ENCODE measurements at places on chromosomes 7 and 10. TPM values are rescaled to one million over a fixed set of nuclear protein-coding genes. Genes with fewer than 3 reads are reported as not detected.

DNA sequence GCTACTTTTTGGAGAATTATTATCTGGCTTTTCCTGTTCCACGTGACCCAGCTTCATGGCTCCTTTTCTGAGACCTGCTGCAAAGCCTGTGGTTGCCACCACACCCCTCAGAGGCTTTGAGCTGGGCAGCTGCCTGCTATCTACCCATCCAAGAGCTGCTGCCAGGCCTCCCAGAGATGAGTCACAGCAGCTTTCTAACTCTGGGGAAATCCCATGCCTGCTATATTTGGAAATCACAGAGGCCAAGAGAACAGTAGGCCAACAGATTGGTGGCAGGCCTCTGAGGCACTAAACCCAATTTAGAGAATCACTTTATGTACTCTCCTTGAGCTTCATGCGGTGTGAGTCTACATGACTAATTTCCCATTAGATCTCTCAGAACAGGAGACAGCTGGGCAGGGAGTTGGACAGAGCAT is 35.2 kb downstream of the SGCE start:
- DNase-seq, result peak; percentile 75

DNA sequence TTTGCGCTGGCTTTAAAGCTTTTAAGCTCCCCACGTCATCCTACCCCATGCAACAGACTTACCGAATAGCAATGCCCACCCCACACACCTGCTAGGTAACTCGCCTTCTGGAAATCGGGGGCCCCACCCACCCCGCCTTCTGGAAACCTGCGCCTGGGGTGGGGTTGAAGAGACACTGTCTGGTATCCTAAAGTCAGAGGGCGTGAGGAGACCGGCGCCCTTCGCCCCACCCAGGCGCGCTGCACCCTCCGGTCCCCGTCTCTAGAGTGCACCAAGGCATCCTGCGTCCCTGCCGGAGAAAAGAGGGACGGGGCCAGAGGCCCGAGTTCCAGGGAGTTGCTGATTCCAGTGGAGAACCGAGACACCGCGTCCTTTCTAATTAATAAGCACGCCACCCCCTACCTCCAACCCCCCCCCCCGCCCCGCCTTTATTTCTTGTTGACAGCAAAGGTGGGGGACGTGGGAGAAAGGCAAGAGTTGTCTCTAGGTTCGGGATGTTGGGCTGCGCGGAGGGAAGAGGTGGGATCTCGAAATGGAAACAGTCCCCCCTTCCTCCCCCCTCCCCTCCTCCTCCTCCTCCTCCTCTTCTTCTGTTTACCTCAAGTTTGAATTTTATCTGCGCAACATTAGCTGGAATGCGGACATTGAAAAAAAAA is 220.9 kb upstream of the MKLN1 start:
- DNase-seq, result peak; percentile 86

DNA sequence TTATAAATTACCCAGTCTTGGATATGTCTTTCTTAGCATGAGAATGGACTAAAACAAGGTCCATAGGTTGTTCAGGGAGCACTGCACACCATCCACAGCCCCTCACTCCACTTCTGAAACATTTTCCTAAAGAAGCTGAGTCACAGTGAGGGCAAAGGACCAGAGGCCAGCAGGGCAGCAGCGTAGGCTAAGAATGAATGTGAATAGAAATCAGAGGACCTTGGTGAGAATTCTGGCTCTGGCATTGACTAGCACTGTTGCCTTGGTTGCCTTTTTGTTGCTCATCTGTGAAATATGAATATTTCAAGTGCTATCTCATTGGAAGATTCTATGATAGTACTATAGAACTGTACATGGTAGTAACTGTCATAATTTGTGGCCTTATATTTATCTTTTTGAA is 41.7 kb upstream of the TOMM7 start:
- DNase-seq, result no peak

DNA sequence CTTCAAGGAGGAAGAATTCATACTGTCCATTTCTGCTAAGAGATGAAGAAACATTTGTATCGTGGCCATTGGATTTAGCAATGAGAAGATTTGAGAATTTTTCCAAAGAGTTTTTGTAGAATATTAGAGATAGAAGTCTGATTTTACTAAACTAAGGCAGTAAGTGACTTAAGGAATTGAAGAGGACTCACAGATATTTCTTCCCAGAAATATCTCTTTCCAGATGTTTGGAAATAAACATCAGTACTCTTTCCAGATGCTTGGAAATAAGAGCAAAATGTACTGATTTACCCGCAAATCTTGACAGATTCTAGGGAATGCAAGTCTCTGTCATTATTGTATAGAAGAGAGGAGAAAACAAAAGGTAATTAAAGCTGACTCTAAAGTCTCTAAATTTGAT is 91.3 kb downstream of the IMMP2L start:
- DNase-seq, result no peak

DNA sequence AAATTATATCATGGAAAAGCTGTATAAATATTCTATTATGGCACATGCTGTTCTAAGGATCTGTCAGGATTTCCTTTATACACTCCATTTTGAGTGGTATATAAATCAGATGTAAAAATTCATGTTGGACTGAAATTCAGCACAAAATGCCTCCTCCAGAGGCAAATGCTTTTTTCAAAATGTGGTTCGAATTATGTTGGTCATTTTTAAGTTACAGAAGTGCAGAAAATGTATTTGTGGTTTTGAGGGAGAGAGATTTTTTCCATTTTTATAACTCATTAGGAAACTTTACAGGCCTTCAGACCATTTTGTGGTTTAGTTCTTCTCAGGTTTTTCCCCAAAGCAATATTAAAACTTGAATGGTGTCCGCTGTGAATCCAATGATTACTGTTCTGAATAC is 2.9 kb downstream of the PPP1R3A start:
- no peak for DNase-seq

- no peak for DNase-seq
These were observed 9.7 kb downstream of the GPR26 start for GRCh38 chr10:123675811-123676210.

ABCB4 gene
- total RNA-seq, result 1.6 TPM

GRCh38 chr10:78774614-78774998 is 294.2 kb upstream of the ZMIZ1 start:
- DNase-seq, result no peak

GRCh38 chr10:106957823-106958588 is 206.5 kb downstream of the SORCS1 start:
- no peak for DNase-seq

GRCh38 chr10:49441488-49442476 is 45.9 kb upstream of the DRGX start:
- no peak for DNase-seq

DNA sequence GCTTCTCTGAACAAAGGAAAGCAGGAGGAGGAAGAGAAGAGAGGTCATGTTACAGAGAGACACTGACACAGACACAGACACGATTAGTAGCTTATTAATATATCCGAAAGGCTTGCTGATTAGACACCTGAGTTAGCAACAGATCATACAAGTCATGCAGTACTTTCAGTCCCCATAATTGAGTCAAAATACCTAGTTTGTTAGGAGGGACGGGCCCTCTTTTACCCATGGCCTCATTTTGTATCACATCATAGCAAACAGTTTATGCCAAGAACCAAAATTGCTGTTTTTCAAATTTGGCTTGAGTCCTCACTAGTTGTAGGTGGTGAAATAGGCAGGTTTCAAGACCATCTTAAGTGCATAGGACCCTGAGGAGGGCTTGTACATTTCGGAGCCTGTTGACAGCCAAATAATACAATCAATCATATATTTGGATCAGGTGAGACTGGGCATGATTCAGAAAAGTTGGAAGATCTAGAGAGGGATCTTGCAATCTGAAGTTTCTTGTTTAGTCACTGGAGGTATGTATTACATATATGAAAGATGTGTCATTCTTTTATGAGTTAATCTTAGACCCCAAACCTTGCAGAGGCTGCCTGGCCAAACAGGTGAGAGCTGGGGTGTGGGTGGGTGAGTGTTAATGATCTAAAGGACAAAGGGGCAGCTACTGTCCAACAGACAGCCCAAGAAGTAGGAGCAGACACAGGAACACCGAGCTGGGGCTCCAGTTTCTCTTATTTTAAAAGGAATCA is 65.4 kb downstream of the PRPF18 start:
- no peak for DNase-seq

MSMB gene
- 104 TPM for total RNA-seq

- no peak for DNase-seq
These were observed 77.2 kb upstream of the PALS2 start for GRCh38 chr7:24496036-24496435.

GRCh38 chr10:86071758-86072157 is 294.8 kb downstream of the GRID1 start:
- DNase-seq, result no peak

GRM3 gene
- not detected for total RNA-seq

CD36 gene
- total RNA-seq, result 66.0 TPM

DNA sequence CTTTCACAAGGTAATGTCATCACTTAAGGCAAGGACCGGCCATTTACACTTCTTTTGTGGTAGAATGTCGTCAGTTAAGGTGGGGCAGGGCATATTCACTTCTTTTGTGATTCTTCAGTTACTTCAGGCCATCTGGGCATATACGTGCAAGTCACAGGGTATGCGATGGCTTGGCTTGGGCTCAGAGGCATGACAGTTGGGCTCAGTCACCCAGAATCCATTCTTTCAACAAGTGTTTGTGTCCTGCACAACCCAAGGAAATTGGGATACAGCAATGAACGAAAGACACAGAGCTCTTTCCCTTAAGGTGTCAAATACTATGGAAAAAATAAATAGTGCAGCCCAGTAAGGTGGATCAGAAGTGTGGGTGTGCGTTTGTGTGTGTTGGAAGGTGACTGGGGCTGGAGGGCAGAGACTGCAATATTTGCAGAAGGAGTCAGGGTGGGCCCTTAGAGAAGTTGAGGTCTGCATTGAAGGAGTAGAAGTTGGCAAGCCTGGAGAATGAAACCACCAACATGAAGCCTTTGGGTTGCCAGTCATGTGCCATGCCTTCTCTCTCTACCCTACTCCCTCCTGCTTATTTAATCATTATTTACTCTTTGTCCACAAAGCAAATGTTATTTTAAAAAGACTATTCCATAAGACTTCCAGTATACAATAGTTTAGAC is 222.8 kb upstream of the PRKCQ start:
- DNase-seq, result no peak

FIGNL1 gene
- total RNA-seq, result 15.2 TPM

DNA sequence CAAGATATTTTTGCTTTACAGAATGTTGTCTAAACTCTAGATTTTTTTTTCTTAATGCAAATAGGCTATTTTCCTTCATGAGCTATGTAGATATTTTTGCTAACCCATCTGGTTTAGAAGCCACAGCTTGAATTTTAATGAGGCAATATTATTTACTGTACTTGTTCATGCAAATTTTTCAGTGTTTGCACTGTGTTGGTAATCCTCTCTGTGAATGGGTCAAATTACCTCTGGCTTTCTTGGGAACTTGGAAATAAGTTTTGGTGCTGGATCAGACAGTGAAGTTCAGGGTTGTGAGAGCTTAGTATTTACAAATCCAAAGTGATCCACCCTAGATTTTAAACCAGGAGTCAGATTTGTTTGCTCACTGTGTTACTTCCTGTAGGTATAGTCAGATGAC is 686.9 kb downstream of the NXPH1 start:
- DNase-seq, result no peak

- DNase-seq, result no peak
These were observed 9.2 kb downstream of the ZNF488 start for GRCh38 chr10:47374611-47375536.

- no peak for DNase-seq
These were observed 311.4 kb upstream of the AKR1E2 start for GRCh38 chr10:4514445-4515108.

DNA sequence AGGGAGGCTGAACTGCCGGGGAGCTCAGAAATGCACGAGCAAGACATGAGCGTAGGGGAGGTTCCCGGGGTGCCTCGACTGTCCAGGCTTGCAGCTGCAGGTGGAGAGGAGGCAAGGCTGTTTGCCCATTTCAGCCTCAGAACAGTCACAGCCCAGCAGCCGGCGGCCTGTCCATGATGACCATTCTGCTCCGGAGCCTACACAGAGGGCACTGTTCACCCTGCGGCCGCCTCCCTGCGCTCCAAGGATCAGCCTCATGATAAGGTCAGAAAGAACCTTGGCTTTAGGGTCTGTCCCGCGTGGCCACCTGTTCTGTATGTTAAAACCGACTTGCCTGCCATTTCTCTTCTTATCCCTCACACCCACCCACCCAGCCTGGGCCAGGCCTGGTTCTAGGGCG is 21.9 kb upstream of the CFAP46 start:
- no peak for DNase-seq

NSUN5 gene
- 38.0 TPM for total RNA-seq

DNA sequence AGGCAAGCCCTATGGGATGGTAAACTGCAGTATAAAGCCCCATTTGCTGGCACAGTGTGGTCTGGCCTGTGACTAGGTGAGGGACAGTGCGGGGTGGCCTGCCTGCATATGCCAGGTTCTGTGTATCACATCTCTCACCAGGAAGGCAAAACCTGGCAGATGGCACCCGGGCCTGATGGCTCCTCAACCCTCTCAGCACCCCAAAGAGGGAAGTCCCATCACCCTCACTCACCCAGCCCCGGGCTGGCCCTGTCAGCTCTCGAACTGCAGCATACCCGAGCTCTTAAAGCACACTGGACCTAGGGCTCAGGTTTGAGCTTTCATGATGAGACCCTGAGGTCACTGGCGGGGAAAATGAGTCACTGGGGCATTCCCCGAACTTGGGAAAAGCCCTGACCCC is 130.5 kb downstream of the LHPP start:
- no peak for DNase-seq

- no peak for DNase-seq
These were observed 2.2 kb upstream of the INPP5F start for GRCh38 chr10:119723624-119724023.

GRCh38 chr7:146773506-146773905 is 656.9 kb downstream of the CNTNAP2 start:
- no peak for DNase-seq
